LHCN-M2 (cell line): ENCODE measurements at places on chromosomes 3 and 15. TPM values are rescaled to one million over a fixed set of nuclear protein-coding genes. Genes with fewer than 3 reads are reported as not detected.

The ALDH1A3 gene
- total RNA-seq = 0.06 and 0.11 TPM in 2 replicates

The MUC20 gene
- total RNA-seq = not detected in 2 replicates

The GPR87 gene
- total RNA-seq = not detected in 2 replicates

The TICRR gene
- total RNA-seq = 8.0 and 9.9 TPM in 2 replicates

- no peak for DNase-seq
Observed at GRCh38 chr3:77160931-77161497, 121.1 kb downstream of the ROBO2 start.

- DNase-seq = peak; percentile 26
Observed at GRCh38 chr15:58985443-58985842, 2.0 kb upstream of the RNF111 start.

GRCh38 chr3:95002438-95003046 is 939.7 kb downstream of the NSUN3 start:
- DNase-seq = no peak

- peak; percentile 95 for DNase-seq
Observed at GRCh38 chr15:32682569-32682968, 35.2 kb upstream of the GREM1 start.

DNA sequence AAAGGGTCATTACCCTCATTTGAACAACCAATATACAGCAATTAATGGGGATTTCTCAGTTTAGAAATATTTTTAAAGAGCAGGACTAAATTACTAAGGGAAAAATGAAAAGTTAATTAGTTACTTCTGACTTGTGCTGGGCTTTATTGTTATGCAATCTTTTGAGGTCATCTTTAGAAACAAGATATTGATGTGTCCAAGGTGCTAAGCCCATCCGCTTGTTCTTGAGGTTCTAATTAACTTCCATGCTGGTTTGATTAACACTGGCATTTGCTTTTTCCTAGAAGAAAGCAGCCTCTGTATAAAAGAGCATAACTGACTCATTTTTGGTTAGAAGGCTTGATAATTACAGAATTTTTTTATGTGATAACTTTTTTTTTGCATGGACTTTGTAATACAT is 256.5 kb upstream of the AGTR1 start:
- DNase-seq = no peak

DNA sequence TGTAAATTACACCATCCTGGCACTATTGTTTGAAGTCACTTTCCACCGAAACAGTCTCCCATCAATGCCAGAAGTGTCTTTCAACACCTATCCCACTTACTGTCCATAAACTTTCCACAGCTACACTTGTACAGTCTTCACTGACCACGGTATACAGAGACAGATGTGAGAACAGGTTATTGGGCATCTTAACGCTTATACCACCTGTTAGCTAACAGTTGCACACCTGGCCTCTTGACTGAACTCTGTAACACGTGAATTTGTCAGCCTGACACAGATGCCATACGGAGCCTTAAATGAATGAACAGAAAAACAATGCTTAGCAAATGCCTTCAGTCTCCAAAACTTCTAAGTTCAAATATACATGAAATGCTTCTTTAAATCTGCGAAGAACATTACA is 440.5 kb downstream of the SHQ1 start:
- DNase-seq = no peak

DNA sequence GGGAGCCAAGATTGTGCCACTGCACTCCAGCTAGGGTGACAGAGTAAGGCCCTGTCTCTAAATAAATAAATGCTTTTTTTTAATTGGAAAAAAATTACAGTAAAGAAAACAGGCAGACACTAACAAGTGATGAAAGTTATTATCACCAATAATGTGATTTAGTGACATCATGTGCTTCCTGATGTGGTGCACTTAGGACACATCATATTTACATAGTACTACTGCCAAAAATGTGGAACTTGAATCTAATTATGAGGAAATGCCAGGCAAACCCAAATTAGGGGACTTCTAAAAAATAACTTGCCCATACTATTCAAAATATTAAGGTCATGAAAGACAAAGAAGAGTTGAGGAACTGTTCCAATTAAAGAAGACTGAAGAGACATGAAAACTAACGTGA is 30.8 kb downstream of the MAP4 start:
- DNase-seq = no peak

DNA sequence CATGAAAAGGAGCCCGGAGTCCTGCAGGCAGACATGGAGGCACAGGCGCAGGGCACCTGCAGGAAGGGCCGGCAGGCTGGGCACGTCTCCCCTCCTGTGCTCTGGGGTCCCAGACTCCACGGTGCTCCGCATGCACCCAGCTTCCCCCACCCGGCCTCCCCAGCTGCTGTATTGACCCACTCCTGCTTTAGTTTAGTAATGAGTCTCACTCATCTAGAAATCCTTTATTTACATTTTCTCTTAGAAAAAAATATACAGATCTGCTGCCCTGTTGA is 8.5 kb downstream of the MESP2 start:
- DNase-seq = no peak

DNA sequence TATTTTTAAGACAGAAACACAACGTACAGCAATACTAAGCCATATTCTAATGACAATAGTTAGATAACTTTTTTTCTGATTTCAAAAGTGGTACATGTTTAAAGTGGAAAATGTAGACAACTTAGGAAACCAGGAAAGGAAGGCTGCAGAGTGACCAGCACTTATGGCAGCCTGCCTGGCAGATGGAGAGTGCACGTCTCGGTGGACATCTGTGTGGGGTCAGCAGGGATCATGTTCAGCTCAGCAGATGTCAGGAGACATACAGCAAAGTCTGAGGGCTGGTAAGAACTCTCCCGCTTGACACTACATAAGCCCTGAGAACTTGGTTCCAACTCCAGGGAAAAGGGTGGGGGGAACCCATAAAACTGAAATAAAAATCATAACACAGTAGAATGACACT is 128.6 kb upstream of the ADPGK start:
- no peak for DNase-seq

GRCh38 chr3:186983659-186984058 is 53.3 kb downstream of the ST6GAL1 start:
- DNase-seq = no peak
